ENCODE measurements at places on chromosomes 7 and 10. TPM values are rescaled to one million over a fixed set of nuclear protein-coding genes. Genes with fewer than 3 reads are reported as not detected.

DNA sequence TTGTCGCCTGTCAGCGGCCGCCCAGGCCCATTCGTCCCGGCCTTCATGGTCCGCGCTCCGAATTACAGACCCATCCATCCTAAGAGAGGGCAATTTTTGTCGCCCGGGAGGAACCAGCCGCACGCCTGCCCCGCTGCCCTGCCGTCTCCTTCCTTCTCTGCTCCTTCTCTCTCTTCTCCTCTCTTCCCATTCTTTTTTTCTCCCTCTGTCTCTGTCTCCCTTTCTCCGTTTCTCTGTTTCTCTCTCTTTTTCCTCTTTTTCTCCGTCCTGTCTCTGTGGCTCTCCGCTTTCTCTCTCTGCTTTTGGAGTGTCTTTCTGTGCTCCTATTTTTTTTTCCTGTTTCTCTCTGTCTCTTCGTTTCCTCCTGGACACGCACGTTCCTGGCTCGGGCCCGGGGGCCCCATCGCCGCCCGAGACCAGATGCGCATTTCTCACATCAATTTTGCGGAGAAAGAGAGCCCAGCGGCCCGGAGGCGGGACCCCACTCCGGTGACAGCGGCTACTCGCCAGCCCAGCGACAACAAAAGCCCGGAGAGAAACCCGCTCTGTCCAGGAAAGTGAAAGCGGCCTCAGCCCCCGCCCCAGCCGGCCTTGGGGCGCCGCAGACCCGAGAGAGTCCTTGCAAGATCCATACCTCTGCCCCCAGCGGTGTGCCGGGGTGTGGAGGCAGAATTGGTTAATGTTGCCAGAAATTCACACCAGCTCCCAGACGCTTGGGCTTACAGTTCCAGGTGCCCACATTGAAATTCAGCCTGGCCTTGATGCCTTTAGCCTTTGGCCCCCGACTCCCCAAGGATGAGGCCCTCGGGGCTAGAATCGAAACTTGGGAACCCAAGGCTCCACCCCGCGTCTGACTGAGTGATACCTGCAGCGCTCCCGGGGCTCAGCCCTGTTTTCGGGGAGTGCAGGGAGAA lies 4.1 kb downstream of the LBX1 start:
- DNase-seq, result peak; percentile 69

DNA sequence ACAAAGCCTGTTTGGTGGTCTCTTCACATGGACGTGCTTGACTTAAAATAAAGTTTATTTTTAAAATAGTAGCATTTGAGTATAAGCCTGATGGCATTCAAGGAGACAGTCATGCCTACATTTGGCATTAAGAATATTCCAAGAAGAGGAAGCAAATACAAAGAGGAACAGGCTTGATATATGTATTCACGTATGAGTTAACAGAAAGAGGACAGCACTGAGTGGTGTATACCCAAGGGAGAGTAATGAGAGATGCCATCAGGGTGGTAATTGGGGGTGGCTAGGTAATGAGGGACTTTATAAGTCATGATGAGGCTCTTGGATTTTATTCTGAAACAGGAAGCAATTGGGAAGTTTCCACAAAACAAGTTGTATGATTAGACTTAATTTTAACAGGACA lies 363.3 kb downstream of the SEMA3D start:
- no peak for DNase-seq

DNA sequence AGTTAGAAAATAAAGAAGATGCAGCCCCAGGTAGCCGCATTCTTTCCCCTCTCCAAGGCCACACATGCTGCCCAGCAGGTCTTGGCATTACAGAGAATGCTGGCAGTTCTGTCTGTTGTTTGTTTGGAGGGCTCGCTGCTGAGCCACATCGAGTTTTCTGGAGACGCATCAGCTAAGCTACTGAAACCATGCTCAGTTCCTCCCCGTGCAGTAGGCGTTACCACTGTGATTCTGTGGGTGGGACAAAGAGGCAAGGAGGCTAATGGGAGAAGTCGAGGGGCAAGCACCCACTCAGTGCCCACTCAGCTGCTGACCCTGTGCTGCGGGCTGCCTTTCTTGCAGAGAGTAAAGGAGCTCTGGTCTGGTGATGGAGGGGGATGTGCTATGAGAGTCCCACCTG lies 15.5 kb upstream of the GTPBP4 start:
- DNase-seq, result no peak

DNA sequence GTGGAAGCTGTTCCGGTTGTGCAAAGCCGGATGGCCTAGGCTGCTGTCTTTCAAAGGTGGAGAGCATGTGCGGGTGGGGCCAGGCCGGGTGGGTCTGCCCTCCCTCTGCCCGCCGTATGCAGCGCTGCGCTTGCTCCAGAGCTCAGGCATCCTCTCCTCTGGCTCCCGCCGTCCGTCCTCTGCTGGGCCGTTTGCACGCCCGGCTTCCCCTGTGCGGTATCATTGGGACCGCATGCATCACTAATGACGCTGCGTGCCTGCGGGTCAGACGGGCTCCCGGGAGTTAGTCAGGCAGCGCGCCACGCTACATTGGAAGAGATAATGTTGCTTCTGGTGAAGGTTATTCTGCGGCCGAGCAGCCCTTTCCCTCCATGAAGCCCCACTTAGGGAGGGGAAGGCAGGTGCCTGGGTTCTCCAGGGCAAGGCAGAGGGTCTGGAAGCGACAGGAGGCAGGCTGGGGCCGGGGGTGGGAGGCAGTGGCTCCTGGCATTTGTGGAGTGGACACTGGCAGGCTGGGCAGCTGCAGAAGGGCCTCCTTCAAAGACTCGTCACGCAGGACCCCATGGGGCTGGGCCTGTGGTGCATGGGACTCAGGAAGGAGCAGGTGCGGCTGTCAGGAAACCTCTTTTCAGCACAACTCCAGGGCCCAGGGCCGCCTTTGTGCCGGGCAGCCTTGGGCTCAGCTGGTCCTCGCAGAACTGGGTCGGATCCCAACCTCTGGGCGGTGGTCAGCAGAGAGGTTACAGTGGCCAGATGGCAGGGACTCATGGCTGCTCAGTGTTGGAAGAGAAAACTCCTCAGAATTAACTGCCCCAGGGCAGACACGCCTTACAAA lies 318.5 kb downstream of the WDR37 start:
- DNase-seq, result no peak

- DNase-seq, result no peak
Measured at GRCh38 chr7:54802114-54802513, 43.1 kb upstream of the SEC61G start.

- no peak for DNase-seq
Measured at GRCh38 chr10:34978080-34978479, 112.1 kb downstream of the CUL2 start.

DNA sequence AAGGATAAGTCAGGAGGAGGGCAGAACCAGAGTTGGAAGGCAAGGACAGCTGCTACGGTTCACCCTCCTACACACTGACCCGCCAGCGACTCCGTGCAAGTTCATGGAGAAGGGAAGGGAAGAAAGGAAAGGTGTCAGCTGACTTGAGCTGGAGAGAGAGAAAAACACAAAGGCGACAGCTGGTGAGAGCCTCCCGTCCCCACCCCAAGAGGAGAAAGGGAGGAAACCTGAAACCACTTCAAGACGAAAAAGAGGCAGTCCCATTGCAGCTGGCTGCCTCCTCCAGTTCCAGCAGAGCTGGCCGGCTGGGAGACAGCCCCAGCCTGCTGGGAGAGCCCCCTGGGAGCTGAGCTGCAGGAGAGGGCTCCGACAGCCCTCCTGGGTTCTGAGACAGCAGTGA lies 75.2 kb downstream of the PARD3 start:
- peak; percentile 79 for DNase-seq

GRCh38 chr10:13681960-13682359 lies 95.2 kb downstream of the PRPF18 start:
- DNase-seq, result no peak

DNA sequence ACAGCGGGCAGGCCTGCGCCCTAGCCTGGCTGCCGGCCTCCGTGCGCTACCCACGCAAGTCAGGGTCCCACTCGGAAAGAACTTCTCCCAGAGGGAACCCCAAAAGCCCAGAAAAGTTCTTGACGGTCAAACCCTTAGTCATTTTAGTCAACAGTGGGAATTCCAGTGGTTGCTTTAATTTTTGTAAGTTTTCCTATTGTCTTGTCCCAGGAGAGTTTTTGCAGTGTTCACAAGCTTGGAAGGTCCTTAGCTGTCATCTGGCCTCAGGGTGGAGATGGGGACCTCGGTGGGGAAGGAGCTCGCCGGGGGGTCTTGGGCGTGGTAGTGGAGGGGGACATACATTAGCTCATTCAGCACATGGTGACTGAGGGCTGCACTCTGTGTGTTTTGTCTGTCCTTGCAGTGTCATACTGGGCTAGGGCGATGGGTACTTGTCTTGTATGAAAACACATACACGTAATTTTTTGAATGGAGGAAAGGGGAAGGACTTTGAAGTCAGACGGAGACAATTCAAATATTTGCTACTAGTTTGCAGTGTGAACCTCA lies 736 bp downstream of the MINDY4 start:
- no peak for DNase-seq

- no peak for DNase-seq
Measured at GRCh38 chr10:113259576-113260226, 293.2 kb upstream of the HABP2 start.

- DNase-seq, result no peak
Measured at GRCh38 chr7:70029993-70030392, 431.7 kb downstream of the AUTS2 start.

DNA sequence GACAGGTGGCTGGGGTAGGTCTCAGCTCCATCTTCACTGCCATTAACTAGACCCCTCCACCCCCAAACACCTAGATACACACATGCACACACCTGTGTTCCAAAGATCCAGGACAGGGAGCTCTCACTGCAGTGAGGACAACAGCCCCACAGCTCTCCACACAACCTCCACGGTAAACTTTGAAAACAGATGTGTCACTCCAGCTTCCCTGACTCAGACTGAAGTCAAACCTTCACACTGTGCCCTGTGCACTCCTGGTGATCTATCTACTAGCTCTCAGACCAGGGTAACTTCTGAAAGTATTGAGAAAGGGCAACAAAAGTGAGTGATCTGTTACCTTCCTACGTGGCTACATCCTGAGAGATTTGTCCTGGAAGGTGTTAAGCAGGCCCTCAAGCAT lies 519.8 kb downstream of the XPNPEP1 start:
- DNase-seq, result no peak

DNA sequence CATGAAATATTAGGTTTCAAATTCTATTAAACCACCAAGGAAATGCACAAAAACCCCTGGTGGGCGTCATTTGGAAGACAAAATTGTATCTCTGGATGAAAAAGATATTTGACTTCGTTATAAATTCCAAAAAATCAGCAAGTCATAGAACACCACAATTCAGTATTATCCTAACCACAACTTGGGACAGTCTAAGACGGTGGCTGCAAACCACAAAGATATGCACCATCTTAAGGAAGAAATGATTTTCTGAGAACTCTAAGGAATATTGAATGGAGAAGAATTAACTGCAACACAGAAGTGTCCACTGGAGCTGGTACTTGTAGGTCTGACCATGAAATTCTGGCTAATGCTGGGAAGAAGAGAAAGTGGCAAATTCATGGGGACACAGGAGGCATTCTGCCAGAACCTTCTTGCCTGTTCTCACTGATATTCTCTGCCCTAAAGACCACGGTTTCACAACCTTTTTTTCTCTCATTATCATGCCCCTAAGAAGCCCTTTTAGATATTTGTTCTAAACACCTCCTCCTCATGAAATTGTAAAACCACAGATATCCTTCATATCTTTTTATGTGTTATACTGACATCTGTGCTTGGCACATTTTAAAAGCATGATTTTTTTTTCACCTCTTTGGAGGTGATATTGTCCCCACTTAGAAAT lies 92.9 kb downstream of the SFMBT2 start:
- DNase-seq, result no peak

DNA sequence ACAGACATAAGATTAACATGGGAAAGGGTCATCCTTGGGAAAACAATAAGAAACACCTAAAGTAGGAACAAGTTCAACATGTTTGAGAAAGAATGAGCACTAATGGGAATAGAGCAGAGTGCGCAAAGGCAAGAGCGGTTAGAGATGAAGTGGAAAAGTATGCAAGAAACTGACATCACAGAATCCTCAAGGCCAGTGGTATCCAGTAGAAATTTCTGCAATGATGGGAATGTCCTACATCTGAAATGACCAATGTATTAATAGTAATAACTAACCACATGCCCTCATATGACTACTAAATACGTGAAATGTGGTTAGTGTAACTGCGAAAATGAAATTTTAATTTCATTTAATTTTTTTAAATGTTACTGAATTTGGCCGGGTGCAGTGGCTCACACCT lies 54.8 kb downstream of the TFEC start:
- no peak for DNase-seq

DNA sequence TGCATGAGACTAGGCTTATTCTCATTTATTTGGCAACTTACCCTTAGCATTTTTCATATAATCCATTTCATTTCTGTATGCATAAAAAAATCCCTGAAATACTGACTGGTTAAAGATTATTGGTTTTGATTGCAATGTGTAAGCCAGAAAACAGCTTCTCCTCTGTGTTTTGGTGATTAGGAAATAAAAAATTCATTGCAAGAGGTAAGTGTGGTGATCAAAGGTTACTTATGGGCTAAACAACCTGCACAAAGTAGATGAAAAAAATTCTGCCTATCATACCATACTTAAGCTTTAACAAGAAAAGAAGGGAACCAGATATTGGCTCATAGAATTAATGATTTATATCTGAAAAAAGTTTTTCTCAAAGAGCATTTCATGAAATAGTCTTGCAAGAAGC lies 64.0 kb upstream of the TMEM168 start:
- no peak for DNase-seq

DNA sequence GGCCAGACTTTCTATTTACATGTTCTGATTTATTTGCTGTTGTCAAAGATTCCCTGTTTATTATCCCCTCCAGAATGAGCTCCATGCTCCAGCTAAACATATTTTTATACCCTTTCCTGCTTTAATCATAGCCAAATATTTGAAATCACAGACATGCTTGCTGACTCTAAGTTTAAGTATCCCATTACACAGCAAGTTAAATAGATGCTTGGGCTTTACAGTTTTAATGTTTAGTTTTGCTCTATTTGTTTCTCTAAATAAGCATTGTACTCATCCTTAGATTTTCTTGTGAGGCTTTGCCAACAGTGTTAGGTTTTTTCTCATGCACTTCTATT lies 196.8 kb downstream of the TAX1BP1 start:
- DNase-seq, result no peak

GRCh38 chr10:17062009-17062408 lies 67.6 kb downstream of the CUBN start:
- DNase-seq, result no peak

GRCh38 chr7:5692112-5692844 lies 89.2 kb downstream of the RNF216 start:
- DNase-seq, result peak; percentile 89

GRCh38 chr10:30456266-30456665 lies 22.3 kb downstream of the MAP3K8 start:
- no peak for DNase-seq

GRCh38 chr10:127349737-127350136 lies 153.3 kb upstream of the INSYN2A start:
- no peak for DNase-seq

ZNF365 gene
- 0.19 TPM for polyA plus RNA-seq

TAC1 gene
- polyA plus RNA-seq, result 0.14 TPM

INHBA gene
- polyA plus RNA-seq, result 0.15 TPM

ODAD2 gene
- not detected for polyA plus RNA-seq

AKR1C3 gene
- 16.6 TPM for polyA plus RNA-seq

MAGI2 gene
- 0.53 TPM for polyA plus RNA-seq

SRI gene
- 24.7 TPM for polyA plus RNA-seq

GNG11 gene
- 15.8 TPM for polyA plus RNA-seq

Data from psoas muscle (tissue), 8 donors.